ENCODE measurements at places on chromosomes 6 and 20.

GRCh38 chr6:101703311-101703710, 309.8 kb downstream of the GRIK2 start:
- peak; percentile 76 for DNase-seq

GRCh38 chr20:53623134-53623453, 29.5 kb upstream of the ZNF217 start:
- DNase-seq: no peak

DNA sequence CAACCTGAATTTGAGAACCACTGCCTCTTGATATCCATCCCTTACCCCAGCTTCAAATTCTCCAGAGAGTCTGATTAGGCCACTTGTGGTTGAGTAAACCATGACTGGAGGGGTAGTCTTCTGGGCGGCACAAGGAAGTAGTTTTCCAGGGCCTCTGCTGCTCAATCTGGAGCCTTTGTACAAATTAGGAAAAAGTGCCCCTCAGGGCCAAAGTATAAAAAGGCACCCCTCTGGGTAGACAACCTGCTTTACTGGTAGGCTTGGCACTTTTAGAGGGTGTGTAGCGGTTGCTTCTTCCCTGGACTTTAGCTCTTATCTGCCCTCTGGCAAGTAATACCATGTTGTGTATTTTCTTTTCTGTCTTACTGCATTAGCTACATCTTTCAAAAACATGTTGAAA, 32.9 kb upstream of the RPL7L1 start:
- no peak for DNase-seq

- DNase-seq: no peak
These were observed 930.5 kb upstream of the FLRT3 start for GRCh38 chr20:15267935-15268334.

DNA sequence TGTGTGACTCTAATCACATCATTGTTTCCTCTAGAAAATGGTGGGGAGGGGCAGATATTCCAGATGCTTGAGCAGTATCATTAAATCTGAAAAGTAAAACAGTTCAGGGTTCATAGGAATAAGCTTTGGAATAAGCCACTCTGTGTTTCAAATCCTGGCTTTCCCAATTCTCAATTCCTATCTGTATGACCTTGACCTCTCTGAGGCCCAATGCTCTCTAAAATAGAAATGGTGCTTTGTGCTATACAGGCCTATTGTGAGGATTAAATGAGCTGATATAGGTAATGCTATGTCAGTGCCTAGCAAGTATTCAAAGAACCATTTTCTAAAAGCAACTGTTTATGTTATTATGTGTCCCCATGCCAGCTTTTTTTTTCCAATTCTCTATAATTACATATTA, 209.0 kb upstream of the PRSS16 start:
- DNase-seq: no peak

DNA sequence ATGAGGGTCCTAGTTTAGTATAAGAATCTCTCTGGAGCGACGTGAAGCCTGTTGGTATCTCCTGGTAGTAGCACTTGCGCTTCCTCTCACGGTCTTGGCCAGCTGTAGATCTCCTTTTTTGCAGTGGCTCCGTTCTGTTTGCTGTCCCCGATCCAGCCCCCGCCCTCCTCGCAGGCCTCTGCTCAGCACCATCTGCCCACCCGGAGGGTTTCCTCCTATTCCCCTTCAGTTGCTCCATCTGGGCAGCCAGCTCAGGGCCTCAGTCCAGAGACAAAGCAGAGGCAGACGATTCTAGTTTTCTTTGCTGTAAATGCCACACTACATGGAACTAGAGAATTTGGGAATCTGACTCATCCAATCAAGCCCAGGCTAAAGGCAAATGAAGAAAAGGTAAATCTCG, 126.6 kb downstream of the TIAM2 start:
- no peak for DNase-seq

DNA sequence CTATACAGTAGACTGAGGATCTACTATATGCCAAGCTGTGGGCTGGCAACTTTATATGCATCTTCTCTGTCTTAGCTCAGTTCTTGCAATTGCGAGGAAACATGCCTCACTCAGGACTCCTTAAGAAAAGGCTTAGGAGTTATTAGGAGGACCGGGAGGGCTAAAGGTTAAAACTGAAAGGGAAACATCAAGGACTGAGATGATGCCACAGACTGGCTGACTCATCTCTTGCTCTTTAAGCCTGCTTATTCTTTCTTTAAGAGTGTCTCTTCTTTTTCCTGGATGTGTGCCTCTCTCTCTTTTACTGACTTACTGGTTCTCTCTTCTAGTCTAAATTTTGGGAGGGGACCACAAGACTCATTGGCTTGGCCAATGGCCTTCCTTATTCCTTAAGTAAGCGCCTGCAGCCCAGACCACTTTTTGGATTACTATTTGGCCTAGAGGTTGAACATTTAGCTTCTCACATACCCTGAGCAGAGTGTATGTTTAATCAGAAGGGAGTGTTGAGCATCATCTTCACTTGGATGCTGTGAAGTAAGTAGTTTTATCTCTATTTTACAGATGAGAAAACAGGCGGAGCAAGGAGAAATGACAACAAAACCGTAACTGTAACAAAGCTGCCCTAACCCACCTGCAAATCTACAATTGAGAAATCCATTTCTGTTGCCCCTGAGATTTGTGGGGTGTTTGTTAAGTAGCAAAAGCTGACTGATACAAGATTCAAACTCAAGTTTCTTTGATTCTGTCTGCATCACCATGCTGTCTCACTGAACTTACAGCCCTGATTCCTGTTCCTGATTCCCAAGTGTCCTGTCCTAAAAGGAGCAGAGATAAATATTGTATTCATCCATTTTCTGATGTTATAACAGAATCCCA, 7.2 kb upstream of the SDC4 start:
- DNase-seq: no peak

DNA sequence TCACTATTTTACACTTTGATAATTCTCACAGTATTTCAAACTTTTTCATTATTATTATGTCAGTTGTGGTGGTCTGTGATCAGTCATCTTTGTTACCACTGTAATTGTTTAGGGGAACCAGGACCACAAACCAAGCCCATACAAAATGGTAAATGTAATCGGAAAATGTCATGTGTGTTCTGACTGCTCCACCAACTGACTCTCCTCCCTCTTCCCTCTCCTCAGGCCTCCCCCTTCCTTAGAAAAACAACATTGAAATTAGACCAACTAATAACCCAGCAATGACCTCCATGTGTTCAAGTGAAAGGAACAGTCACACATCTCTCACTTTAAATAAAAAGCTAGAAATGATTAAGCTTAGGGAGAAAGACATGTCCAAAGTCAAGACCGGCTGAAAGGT, 63.8 kb downstream of the GMDS start:
- DNase-seq: no peak

DNA sequence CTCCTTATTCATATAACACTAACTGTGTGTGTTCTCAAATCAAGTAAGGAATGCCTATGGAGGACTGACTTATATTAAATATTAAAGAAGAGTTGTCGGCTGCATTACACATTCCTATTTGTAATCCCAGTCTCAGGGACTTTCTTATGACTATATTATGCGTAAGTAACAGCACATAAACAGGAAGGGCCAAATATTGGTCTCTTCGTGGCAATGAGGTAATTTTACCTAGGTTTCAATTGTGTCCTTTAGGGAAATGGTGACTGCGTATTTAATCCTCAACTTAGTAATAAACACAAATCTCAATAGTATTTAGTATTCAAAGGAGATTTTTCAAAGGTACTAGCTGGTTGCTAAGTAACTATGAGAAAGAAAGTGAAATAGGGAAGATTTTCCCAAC, 22.8 kb upstream of the EPM2A start:
- DNase-seq: no peak

DNA sequence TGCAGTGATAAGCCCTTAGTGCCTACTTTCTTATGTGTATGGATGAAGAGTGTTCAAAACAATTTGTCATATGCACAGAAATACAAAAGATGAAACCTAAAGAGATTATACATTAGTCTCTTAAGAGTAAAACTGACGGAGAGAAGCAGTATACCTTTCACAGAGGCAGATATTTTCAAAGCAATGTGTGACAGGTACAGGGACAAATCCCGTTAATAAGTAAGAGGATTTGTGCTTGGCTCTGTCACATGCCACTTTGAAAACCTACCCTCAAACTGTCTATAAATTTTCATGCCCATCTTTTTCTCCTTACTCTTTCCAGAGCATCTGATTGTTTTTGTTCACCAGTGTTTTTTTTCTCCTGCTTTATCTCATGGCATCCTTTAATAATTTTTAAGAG, 741.3 kb upstream of the MMS22L start:
- no peak for DNase-seq

GRCh38 chr20:23641936-23642751, 4.4 kb upstream of the CST3 start:
- no peak for DNase-seq

DNA sequence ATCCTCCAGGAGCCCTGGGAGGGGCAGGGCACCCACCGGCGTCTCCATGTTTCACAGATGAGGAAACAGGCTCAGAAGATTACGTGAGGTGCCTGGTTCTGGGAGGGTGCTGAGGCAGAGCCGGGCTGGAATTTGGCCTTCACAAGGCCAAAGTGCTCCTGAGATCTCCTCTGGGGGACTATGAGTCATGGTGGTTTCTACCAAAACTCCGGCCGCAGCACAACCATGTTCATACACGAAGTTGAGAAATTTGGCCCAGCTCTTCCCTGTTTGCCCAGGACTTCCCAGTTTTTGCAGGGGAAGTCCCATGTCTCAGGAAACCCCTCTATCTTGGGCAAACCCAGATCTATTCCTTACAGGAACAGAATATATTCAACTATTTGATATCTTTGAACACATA, 172.9 kb upstream of the CDYL start:
- DNase-seq: no peak

- DNase-seq: no peak
These were observed 255.6 kb upstream of the TAB2 start for GRCh38 chr6:149061930-149062329.

GRCh38 chr6:9540534-9541126, 874.2 kb downstream of the TFAP2A start:
- DNase-seq: peak; percentile 29

DNA sequence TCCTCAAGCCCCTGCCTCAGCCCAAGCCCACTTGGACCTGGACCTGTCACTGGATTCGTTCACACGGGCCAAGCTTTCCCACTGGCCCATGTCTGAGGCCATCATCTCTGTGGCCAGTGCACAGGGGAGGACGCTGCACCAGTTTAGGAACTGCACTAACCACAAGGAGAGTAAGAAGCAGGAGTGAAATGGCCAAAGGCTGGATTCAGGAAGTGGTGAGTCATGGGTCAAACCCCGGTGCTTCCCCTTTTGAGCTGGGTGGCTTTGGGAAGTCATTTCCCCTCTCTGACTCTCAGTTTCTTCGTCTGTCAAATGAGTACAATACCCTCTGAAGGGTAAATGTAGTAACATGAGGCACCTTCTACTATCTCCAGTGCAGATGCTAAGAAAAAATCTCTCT, 87.9 kb downstream of the CD40 start:
- no peak for DNase-seq

GRCh38 chr20:38601216-38602184, at the start of gene ARHGAP40:
Gene ARHGAP40 (plus strand): TSS chr20:38601809.
- no peak for DNase-seq

- DNase-seq: no peak
These were observed 8.5 kb upstream of the SOD2 start for GRCh38 chr6:159701413-159701999.

- DNase-seq: no peak
These were observed 574.4 kb downstream of the PRKN start for GRCh38 chr6:162153120-162153519.

All from HAP-1 (cell line).